Activated T-helper 2 cell treated with anti-CD3 and anti-CD28 coated beads, Interferon-gamma antibody, Interleukin-2, Interleukin-4, amounts not matched to agents 10 μg/mL and 5 μg/mL and 100 μg/mL, durations not matched to agents 14 hours and 24 hours and 36 hours (primary cell): ENCODE measurements at places on chromosomes 2 and 18.

DNA sequence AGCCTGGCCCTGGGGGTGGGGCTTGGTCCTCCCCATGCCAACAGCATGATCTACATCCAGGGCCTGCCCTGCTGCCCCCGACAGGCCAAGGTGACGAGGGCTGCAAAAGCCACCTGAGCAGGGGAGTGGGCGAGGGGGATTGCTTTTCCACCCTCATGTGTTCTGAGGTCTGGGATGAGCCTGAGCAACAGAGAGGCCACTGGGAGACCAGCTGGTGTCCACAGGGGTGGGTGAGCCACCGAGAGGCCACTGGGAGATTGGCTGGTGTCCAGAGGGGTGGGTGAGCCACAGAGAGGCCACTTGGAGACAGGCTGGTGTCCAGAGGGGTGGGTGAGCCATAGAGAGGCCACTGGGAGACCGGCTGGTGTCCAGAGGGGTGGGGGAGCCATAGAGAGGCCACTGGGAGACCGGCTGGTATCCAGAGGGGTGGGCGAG lies 147.4 kb upstream of the GPC1 start:
- H3K27me3 ChIP-seq: peaks cover 6% of the 10 kb centered on the region
- DNase-seq: no peak
- no peaks in the 10 kb centered on the region for H3K36me3 ChIP-seq
- H3K4me1 ChIP-seq: no peaks in the 10 kb centered on the region
- no peak overlapping the region for H3K4me3 ChIP-seq

DNA sequence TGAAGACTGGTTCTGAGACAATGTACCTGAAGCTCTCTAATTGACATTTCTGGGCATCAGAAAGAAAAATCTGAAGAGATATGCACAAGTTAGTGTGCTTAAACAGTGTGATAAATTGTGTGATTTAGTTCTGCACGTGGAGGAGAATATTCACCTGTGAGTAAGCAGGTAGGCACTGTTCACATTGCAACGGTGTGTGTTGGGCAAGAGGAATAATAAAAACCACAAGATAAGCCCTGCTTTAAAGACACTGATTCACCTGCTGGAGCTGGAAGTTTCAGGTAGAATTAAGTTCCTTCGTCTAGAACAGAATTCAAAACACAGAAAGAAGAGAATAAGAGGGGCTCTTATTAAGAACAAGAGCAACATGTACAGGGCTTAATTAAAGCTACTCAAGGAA lies 864.3 kb upstream of the SOX11 start:
- no peak overlapping the region for H3K27ac ChIP-seq
- H3K27me3 ChIP-seq: no peaks in the 10 kb centered on the region
- no peaks in the 10 kb centered on the region for H3K4me1 ChIP-seq
- no peaks in the 10 kb centered on the region for H3K36me3 ChIP-seq
- no peak for DNase-seq

- peak overlapping the region; percentile 71 for H3K4me3 ChIP-seq
- no peaks in the 10 kb centered on the region for H3K36me3 ChIP-seq
- H3K27ac ChIP-seq: no peak overlapping the region
- DNase-seq: peak; percentile 16
- H3K4me1 ChIP-seq: peaks cover 6% of the 10 kb centered on the region
- H3K27me3 ChIP-seq: peaks cover 50% of the 10 kb centered on the region
Observed at GRCh38 chr18:48007955-48008701, 77.7 kb upstream of the SMAD2 start.

- peaks cover 3% of the 10 kb centered on the region for H3K27me3 ChIP-seq
- H3K36me3 ChIP-seq: no peaks in the 10 kb centered on the region
- H3K27ac ChIP-seq: no peak overlapping the region
- H3K4me3 ChIP-seq: no peak overlapping the region
- DNase-seq: no peak
Observed at GRCh38 chr2:191885098-191885497, 38.2 kb upstream of the CAVIN2 start.

GRCh38 chr2:201761101-201761500 lies 19.6 kb downstream of the ALS2 start:
- peaks cover 4% of the 10 kb centered on the region for H3K36me3 ChIP-seq
- H3K27ac ChIP-seq: no peak overlapping the region
- H3K4me1 ChIP-seq: no peaks in the 10 kb centered on the region

- no peaks in the 10 kb centered on the region for H3K27me3 ChIP-seq
- no peaks in the 10 kb centered on the region for H3K36me3 ChIP-seq
- no peaks in the 10 kb centered on the region for H3K4me1 ChIP-seq
- no peak for DNase-seq
- no peak overlapping the region for H3K4me3 ChIP-seq
- no peak overlapping the region for H3K27ac ChIP-seq
Observed at GRCh38 chr2:79757526-79757925, 244.7 kb downstream of the CTNNA2 start.

GRCh38 chr2:201880579-201880978 lies 74.2 kb downstream of the CDK15 start:
- H3K36me3 ChIP-seq: no peaks in the 10 kb centered on the region
- H3K4me3 ChIP-seq: no peak overlapping the region
- H3K4me1 ChIP-seq: peaks cover 6% of the 10 kb centered on the region
- peaks cover 61% of the 10 kb centered on the region for H3K27me3 ChIP-seq
- DNase-seq: no peak
- H3K27ac ChIP-seq: no peak overlapping the region

DNA sequence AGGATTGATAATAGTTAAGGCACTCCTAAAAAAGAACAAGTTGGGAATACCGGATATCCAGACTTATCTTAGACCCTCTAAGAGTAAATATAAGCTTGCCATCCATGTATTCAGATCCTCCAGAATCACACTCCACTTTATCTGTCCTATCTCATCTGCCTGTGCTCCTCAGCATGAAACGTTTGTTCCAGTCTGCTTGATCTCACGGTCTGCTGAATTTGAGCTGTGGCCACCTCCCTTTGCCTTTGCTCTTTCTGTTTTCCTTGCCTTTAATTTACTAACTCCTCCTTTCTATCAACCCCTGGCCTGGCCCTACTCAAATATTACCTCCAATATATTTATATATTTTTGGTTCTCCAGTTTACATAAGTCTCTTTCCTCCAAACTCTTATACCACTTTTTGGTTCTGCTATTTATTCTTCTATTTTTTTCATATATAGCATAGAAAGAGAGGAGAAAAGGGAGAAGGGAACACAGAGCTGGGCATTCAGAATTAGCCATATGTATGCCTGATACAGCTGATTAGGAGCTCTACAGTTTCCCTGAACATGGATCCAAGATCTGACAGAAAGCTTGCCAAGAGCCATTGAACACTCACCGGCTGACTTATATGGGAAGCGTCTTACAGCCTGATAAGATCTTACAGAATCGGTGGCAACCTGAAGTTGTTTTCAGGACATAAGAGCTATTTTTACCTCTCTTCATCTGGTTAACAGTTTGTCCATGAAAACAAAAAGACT lies 21.8 kb upstream of the DNAJC27 start:
- no peak for DNase-seq
- H3K27ac ChIP-seq: no peak overlapping the region
- H3K36me3 ChIP-seq: no peaks in the 10 kb centered on the region
- no peak overlapping the region for H3K4me3 ChIP-seq

DNA sequence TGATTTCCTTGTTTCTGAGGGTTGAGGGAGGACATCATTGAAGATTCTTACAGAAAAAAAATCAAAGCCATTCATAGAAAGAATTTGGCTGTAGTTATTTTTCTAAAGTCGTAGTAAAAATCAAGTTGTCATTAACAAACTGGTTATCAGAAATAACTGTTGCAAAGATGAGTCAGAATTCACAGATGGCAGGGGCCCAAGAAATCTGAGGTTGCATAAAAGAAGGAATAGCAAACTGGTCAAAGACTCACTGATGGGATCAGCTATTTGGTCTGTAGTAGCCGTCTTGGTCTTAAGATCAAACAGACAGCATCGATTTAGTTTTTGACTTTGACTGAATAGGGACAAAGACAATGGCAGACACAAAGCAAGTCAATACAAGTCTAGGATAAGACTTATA lies 334.3 kb downstream of the FIGN start:
- H3K27ac ChIP-seq: no peak overlapping the region
- DNase-seq: no peak
- H3K4me1 ChIP-seq: no peaks in the 10 kb centered on the region
- no peaks in the 10 kb centered on the region for H3K36me3 ChIP-seq
- H3K4me3 ChIP-seq: no peak overlapping the region

GRCh38 chr2:177204417-177204816 lies 8.2 kb upstream of the HNRNPA3 start:
- peaks cover 7% of the 10 kb centered on the region for H3K36me3 ChIP-seq
- no peaks in the 10 kb centered on the region for H3K27me3 ChIP-seq
- no peak overlapping the region for H3K4me3 ChIP-seq
- DNase-seq: no peak

GRCh38 chr2:237269138-237269875 lies 144.7 kb downstream of the COL6A3 start:
- H3K4me1 ChIP-seq: no peaks in the 10 kb centered on the region
- H3K36me3 ChIP-seq: no peaks in the 10 kb centered on the region
- peaks cover 8% of the 10 kb centered on the region for H3K27me3 ChIP-seq
- no peak for DNase-seq
- H3K4me3 ChIP-seq: no peak overlapping the region

DNA sequence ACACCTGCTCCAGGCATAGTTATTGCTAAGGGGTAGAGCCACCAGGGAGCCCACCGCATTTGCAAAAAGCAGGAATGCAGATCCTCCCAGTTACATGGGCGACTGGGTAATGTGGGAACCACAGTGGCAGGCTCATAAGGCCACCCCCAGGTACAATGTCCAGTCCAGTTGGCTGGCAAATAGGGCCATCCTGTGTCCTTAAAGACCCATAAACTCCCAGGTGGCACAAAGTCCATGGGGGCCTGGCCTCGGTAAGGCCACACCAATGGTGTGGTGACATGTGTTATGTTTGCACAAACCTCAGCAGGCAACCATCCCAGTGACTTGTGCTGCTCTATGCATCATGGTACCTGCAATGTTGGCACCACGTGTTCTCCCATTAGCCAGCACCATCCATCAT lies 283.6 kb upstream of the GYPC start:
- no peaks in the 10 kb centered on the region for H3K4me1 ChIP-seq
- no peak for DNase-seq
- H3K27me3 ChIP-seq: no peaks in the 10 kb centered on the region
- H3K4me3 ChIP-seq: no peak overlapping the region
- H3K36me3 ChIP-seq: no peaks in the 10 kb centered on the region

GRCh38 chr2:26558271-26559043 lies 80.5 kb upstream of the OTOF start:
- no peaks in the 10 kb centered on the region for H3K36me3 ChIP-seq
- no peak overlapping the region for H3K27ac ChIP-seq
- no peak for DNase-seq
- peaks cover 50% of the 10 kb centered on the region for H3K27me3 ChIP-seq
- no peak overlapping the region for H3K4me3 ChIP-seq
- H3K4me1 ChIP-seq: peaks cover 6% of the 10 kb centered on the region

GRCh38 chr18:75201282-75202270 lies 7.4 kb downstream of the PTGR3 start:
- H3K36me3 ChIP-seq: peaks cover 32% of the 10 kb centered on the region
- H3K4me1 ChIP-seq: peaks cover 9% of the 10 kb centered on the region
- DNase-seq: no peak
- peaks cover 24% of the 10 kb centered on the region for H3K27me3 ChIP-seq
- H3K27ac ChIP-seq: no peak overlapping the region
- H3K4me3 ChIP-seq: no peak overlapping the region

DNA sequence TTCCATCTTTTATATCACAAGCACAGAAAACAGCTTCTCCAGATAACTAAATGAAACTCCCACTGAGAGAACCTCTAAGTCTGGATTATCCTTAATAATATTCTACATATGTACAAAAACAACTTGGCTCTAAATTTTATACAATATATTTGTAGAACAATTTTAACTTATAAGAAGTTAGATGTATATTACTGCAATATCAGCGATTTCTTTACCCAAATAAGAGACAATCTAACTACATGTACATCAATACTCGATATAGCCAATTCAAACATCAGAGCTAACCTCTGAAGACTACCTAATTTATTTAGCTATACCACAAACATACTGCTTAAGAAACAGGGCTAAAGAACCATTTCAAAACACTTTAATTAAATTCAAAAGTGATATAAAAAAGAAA lies 148.6 kb downstream of the ROCK1 start:
- peaks cover 44% of the 10 kb centered on the region for H3K36me3 ChIP-seq
- no peak overlapping the region for H3K4me3 ChIP-seq
- no peaks in the 10 kb centered on the region for H3K27me3 ChIP-seq
- no peak overlapping the region for H3K27ac ChIP-seq

- H3K36me3 ChIP-seq: peaks cover 33% of the 10 kb centered on the region
- H3K27ac ChIP-seq: peak overlapping the region; percentile 91
- DNase-seq: peak; percentile 71
- no peaks in the 10 kb centered on the region for H3K27me3 ChIP-seq
- H3K4me3 ChIP-seq: peak overlapping the region; percentile 9
Observed at GRCh38 chr2:171416009-171416926, 17.5 kb downstream of the METTL8 start.

DNA sequence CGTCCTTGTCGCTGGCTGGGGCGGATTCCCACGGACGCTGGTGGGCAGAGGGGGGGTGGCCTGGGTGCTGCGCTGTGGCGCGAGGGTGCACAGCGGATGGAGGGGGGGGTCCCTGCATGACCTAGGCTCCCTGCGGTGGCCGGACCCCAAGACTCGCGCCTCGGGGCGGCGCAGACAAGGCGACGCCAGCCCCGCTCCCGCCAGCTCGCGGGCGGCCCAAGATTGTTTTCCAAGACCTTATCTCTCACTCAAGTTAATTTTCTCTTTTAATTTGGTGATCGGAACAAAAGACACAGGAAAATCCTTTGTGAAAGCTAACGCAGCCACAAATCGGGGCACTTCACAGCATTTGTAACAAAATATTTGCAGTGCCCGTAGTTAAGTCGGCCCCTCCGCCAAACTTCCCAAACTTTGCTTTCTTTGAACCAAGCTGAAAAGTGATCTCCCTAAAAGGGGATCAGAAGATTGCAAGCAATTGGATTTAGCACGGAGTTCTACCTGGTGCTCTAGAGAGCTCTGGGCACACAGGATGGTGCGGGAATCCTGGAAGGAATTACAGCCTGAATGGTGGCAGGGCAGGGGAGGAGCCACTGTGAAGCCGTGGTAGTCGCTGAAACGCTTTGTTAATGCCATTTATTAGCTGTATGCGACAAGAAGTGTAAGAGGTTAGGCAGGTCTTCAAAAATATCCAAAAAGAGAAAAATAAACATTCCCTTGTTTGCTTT lies 4.8 kb upstream of the ID2 start:
- peaks cover 25% of the 10 kb centered on the region for H3K4me1 ChIP-seq
- peaks cover 44% of the 10 kb centered on the region for H3K27me3 ChIP-seq
- no peak for DNase-seq
- no peak overlapping the region for H3K27ac ChIP-seq
- H3K4me3 ChIP-seq: peak overlapping the region; percentile 45
- peaks cover 33% of the 10 kb centered on the region for H3K36me3 ChIP-seq

GRCh38 chr2:233156001-233156400 lies 95.5 kb upstream of the ATG16L1 start:
- H3K27me3 ChIP-seq: no peaks in the 10 kb centered on the region
- H3K36me3 ChIP-seq: peaks cover 77% of the 10 kb centered on the region
- no peak for DNase-seq

- no peaks in the 10 kb centered on the region for H3K27me3 ChIP-seq
- no peak overlapping the region for H3K4me3 ChIP-seq
- no peaks in the 10 kb centered on the region for H3K36me3 ChIP-seq
- no peak overlapping the region for H3K27ac ChIP-seq
- H3K4me1 ChIP-seq: no peaks in the 10 kb centered on the region
- no peak for DNase-seq
Observed at GRCh38 chr2:48787580-48787979, 32.1 kb upstream of the LHCGR start.
